Cerebellar cortex (tissue), 1 donor: ENCODE measurements at places on chromosomes 12 and 14.

DNA sequence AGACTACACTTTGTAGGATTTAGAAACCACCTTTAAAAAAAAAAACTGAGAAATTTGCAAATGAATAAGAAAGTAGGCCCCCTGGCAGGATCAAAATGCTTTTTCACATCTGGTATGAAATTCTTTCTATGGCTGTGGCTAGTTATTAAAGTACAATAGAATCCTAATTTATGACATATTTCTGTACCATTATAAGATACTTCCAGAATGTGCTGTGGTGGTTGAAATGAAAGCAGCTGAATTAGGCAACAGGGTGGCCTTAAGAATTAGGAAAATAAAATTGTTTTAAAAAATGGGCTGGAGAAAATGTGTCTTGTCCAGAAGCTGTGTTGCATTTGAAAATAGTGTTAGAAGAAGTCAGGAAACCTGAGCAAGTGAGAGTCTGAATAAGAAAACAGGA is 85.9 kb upstream of the PDE3A start:
- DNase-seq, result no peak

DNA sequence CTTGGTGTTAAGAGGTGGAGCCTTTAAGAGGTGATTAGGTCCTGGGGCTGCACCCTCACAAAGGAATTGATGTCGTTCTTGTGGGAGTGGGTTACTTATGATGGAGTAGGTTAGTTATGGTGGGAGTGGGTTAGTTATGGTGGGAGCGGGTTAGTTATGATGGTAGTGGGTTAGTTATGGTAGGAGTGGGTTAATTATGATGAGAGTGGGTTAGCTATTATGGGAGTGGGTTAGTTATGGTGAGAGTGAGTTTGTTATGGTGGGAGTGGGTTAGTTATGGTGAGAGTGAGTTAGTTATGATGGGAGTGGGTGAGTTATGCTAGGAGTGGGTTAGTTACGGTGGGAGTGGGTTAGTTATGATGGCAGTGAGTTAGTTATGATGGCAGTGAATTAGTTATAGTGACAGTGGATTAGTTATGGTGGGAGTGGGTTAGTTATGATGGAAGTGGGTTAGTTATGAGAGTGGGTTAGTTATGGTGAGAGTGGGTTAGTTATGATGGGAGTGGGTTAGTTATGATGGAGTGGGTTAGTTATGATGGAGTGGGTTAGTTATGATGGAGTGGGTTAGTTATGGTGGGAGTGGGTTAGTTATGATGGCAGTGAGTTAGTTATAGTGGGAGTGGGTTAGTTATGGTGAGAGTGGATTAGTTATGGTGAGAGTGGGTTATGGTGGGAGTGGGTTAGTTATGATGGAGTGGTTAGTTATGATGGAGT is 22.6 kb upstream of the SFSWAP start:
- no peak for DNase-seq

- no peak for DNase-seq
Measured at GRCh38 chr12:48693572-48693971, 11.5 kb upstream of the KANSL2 start.

DNA sequence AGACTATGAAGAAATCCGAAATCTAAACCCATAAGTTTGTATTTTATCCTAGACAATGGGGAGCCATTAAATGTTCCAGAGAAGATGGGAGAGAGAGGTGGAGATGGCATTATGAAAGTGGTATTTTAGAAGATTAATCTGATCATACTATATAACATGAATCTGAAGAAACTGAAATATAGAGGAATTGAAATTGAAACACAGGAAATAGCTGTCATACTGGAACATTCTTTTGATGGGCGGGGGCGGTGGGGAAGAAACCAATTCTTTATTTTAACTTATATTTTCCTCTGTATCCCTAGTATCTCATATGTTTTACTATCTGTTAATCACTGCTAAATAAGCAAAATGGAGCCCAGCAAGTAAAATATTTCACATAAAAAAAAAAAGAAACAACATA is 27.0 kb upstream of the FOXN3 start:
- no peak for DNase-seq

- DNase-seq, result no peak
Measured at GRCh38 chr12:130458341-130458740, 120.7 kb downstream of the PIWIL1 start.

DNA sequence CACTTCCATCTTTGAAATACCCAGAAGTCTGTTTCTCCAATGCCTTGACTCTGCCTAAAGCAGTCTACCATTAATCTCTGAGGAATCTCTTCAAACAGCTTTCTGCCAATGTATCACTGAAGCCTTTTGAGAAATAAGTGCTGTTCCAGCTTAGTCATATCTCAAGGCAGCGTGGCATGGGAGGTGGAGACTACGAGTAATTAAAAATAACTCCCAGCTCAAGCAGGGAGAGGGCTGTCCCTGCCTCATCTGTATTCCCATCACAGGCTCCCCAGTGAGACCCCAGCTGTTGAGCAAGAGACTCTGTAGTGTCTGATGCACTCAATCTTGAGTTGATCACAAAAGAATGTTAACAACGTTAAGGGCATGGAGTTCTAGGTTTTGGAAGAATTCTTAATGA is 700.6 kb downstream of the DIO2 start:
- DNase-seq, result no peak

DNA sequence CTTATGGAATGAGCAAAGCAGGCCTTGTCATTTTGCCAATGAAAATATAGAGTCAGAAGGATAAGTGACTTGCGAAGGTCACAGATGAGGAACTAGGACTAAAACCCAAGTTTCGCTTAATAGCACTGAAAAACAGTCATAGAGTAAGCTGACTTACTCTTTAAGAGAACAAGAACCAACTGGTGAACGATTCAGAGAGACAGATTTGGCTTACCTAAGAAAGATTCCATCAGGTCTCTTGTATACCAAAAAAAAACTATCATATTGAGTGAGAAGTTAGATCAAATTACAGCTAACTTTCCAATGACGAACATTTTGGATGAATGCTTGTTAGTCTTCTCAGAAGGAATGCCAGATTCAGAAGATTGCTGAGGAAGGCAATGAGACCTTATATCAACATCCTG is 74.2 kb downstream of the ZFC3H1 start:
- no peak for DNase-seq

DNA sequence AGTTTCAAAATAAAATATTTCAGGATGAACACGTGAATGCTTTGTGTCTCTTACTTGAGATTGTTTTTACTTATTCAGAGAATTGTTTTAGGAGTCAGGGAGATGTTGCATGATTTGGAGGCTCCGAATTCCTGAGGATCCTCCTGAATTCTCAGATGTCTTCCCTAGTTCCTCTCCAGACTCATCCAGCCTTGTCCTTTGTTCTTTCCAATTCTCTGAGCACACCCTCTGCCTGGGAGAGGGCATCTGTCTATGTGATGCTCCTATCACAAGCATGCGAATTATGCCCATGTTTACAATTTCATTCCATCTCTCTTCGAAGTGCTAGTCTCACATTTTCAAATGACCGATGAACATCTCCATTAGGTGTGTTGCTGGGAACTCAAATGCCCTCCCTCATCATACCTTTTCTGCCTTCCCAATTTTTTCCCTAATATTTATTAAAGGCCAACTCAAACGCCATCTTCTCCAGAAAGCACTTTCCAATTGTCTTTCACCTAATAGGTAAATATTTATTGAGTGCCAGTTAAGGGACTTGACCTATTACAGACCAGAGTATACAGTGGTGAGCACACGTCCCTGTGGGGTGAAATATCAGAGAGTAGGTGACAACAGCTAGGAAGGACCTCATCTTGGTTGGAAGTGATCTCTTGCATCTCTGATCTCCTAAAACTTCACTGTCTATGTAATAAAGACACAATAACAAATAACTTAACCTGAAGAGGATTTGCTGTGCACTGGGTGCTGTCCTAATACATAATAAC is 64.4 kb downstream of the ARF6 start:
- no peak for DNase-seq
